ENCODE measurements at places on chromosomes 2 and 18.

DNA sequence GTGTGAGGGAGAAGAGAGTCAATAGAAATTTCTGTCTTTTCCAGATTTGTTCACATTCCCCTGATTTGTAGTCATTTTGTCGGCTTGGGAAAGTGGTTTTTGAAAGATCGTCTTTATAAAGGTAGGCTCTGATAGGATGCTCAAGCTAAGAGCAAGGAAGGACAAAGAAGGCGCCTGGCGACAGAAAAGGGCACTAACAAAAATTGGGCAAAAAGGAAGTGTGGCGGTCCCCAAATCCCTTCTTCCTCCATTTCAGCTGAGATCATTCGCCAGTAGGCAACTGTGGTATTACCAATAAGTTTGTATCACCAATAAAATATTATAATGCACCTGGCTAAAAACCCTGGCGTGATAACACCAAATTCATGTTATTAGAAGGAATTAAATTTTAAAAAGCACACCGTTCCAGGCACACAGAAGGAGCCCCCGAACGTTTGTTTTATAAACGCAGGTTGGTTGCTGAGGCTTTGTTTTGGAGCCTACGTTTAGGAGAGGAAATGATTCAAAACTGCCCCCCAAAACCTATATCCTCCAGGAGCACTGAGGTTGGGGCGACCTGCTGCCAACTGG lies 756 bp upstream of the PTPN4 start:
- DNase-seq: no peak

DNA sequence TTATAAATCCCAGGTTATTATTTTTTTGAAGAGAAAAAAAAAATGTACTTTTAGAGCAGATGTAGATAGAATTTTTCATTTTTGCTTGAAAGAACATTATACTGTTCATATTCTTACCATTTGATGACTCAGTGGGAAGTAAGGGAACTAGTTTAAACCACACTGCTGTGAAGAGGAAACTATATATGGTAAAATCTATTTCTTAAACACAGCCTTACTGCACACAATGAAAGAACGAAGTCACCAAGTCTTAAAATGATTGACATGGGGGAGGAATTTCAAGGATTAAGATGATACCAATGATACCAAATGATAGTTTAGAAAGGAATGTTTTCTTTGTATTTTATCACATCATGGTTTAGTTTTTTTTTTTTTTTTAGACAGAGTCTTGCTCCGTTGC lies 5.0 kb downstream of the ACTR2 start:
- no peak for DNase-seq

GRCh38 chr2:127574656-127575055 lies 39.2 kb downstream of the MYO7B start:
- no peak for DNase-seq

DNA sequence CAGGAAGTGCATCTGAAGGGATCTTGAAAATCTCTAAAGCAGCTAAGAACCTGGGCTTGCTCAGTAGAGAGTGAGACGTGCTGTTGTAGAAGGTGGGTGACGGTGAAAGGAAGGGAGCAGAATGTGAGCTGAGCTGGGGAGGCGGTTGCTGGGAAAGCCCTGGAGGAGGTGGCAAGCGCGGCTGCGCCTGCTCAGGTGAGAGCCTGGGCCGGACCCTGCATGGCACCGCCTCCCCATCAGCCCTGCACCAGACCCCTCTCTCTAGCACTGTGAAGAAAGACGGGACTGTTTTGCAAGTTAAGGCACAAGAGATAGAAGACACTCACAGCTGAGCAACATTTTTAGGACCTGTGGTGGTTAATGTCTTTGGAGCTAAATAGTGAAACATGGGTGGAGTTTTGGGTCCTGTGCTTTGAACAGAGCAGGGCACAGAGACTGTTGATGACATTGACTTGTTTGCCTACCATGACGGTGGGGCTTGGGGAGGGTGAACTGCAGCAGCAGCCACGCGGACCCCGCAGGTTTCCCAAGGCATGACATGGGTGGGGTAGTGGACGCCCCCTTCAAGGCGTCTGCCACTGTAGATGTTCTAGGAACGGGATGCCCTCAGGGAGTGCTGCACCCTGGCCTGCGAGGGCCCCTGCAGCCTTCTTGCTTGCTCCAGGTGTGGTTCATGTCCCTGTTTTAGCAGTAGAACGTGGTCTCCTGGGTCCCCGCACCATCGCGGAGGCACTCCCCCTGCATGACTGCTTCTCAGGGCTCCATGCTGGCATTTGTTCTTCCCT lies 245.3 kb downstream of the TSN start:
- DNase-seq: no peak

- no peak for DNase-seq
These were observed 320.2 kb downstream of the TMX3 start for GRCh38 chr18:68394705-68395104.

GRCh38 chr2:137192366-137193310 lies 427.3 kb downstream of the THSD7B start:
- no peak for DNase-seq

DNA sequence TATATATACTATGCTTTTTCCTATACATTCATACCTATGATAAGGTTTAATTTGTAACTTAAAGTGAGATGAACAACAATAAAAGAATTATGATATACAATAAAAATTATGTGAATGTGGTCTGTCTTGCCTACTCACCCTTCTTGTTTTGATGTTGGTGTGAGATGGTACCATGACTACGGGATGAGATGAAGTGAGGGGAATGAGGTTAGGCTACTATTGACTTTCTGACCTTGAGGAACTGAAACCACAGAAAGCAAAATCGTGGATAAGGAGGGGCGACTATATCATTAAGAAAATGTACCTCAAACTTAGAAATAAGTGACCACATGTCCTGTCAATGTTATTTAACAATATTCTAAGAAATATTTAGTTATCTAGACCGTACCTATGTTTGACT lies 103.9 kb upstream of the PPP1CB start:
- no peak for DNase-seq

- DNase-seq: no peak
These were observed 43.2 kb downstream of the ANKMY1 start for GRCh38 chr2:240514631-240515030.

DNA sequence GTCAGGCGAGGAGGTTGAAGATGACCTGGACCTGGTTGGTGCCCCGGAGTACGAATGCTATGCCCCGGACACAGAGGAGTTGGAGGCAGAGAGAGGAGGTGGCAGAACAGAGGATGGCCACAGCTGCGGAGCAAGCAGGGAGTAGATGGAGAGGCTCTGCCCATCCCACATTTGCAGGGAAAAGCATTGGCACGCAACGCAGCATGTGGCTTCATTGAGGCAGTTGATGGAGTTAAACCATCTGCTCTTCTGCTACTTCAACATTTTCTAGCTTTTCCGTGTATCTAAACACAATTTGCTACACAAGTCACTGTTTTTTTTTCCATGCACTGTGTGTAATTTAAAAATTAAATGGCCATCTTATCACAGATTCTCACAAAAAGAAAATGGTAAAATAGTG lies 11.8 kb downstream of the RBFA start:
- DNase-seq: no peak

GRCh38 chr2:223971731-223972130 lies 14.5 kb downstream of the MRPL44 start:
- DNase-seq: no peak

GRCh38 chr2:181458871-181459270 lies 1.7 kb downstream of the ITGA4 start:
- DNase-seq: no peak

GRCh38 chr2:127361929-127362885 lies 25.6 kb downstream of the MAP3K2 start:
- DNase-seq: no peak

DNA sequence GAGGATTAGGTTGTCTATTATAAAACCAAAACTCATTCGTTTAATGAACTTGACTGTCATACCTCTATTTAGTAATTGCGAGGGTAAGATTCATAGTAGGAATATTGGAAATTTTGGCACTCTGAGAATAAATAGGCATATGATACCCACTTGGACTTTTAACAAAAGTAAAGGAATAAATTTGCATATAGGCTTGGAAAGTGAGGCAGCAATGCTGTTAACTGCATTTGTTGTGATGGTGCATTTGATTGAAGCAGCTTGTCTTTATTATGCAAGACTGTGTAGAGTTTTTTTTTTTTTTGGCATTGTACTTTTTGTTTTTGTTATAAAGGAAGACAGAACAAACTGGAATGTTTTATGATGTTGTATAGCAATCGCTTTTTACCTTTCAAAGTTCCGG lies 18.9 kb downstream of the ITGB1BP1 start:
- no peak for DNase-seq

DNA sequence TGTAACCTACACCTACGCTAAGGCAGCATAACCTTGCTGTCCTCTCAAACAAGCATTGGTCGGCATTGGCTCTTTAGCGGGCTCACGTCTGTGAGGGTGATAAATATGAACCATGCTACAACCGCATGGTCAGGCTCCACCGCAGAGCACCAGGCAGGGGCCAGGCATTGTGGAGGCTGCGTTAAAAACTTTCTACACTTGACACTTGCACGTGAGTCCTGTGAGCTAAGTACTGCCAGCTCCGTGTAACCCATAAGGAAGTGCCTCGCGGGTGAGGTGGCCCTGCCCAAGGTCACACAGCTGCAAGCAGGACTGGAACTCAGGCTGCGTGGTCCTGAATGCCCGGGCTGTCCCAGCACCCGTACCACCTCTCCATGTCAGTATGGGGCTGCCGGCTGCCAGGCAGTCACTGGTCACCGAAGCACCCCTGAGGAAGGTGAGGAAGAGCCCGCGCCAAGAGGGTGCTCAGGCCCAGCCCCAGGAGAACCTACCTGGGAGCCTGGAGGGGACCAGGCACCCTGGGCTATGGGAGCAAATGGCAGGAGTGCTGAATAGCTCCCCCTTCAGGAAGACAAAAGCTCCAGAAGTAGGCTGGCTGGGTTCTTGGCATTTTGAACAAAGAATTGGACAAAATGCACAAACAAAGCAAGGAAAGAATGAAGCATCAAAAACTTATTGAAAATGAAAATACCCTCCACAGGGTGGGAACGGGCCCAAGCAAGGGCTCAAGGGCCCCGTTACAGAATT lies 271.1 kb upstream of the RAB6C start:
- DNase-seq: no peak

DNA sequence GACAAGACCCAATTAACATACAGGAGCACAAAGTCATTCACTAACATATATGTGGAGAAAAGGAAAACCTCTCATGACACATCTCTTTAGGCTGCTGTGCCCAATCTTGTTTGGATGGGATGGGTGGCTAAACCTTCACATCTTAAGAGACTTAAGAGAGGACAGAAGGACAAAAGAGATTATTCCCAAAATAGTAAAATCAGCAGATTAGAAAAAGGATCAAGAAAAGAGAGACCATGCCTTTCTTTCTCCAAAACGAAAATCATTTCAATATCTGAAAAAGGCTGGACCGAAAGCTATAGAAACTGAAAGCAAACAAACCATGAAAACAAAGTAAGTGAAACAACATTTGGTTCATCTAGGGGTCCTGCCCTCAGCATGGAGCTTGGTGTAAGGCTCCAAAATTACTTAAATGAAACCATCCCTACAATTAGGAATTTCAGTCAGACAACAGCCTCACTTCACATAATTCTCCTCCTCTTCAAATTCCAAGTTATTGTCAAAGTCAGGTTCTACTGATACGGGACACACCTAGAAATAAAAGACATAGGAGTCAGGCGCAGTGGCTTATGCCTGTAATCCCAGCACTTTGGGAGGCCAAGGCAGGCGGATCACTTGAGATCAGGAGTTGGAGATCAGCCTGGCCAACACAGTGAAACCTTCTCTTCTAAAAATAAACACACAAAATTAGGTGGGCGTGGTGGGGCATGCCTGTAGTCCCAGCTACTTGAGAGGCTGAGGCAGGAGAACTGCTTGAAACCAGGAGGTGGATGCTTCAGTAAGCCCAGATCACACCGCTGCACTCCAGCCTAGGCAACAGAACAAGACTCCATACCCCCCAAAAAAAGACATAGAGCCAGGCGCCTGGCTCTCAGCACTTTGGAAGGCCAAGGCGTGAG lies 5.2 kb downstream of the STARD7 start:
- no peak for DNase-seq

DNA sequence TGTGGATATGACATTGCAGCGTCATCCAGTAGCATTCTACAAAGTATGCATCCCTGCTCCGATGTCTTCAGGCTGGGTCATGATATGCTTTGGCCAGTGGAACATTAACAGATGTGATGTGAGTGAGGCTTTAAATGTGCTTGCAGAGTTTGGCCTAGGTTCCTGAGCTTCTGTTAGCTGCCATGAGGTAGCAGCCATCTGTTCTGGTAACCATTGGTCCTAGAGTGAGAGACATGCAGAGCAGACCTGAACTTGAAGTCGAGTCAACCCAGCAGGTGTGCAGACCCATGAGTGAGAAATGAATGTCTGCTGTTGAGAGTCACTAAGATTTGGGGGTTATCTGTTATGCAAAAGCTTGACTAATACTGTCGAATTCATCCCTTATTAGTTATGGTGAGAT lies 73.8 kb upstream of the NABP1 start:
- DNase-seq: no peak

- no peak for DNase-seq
These were observed 1.6 kb upstream of the FABP1 start for GRCh38 chr2:88129313-88129959.

DNA sequence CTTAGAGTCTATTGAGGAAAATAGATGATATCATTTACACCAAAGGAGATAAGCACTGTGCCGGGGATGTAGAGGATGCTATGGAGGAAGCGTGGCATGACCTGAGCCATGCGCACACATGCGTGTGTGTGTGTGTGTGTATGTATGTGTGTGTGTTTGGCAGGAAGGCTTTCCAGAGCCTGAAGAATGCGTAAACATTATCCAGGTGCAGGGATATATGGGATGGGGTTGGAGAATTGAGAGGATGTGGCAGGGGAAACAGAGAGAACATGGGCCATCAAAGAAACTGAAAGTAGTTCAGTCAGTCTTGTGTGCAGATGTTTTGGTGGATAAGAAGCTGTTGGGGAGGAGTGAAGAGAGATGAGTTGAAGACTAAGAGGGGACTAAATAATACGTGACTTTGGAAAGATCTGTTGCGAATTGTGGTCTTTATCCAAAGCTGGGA lies 9.3 kb upstream of the STAT1 start:
- DNase-seq: no peak

Measured in stimulated activated CD4-positive, alpha-beta T cell treated with anti-CD3 and anti-CD28 coated beads, Interleukin-2, amount 100 ng/mL, for 4 hours (primary cell).